Stimulated activated CD8-positive, alpha-beta memory T cell treated with anti-CD3 and anti-CD28 coated beads, Interleukin-4, amount 100 ng/mL, for 1 hour (primary cell): ENCODE measurements at places on chromosomes 6 and 20.

DNA sequence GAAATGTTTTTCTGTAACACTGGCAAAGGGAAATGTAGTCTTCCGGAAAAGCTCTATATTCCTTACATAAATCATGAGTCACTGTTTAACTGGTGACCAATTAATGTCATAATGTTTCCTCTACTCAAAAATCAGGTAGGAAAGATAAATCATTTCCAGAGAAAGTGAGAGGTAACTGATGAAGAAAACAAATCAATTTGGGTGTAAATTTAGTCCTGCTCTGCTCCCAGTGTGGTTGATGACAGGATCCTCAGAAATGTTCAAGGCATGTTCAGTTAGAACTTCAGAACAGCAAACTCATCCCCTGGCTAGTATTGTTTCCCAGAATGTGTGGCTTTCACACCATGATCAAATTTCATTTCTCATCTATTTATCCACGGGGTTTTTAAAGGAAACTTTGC is 38.8 kb upstream of the SPACA1 start:
- DNase-seq, result no peak

DNA sequence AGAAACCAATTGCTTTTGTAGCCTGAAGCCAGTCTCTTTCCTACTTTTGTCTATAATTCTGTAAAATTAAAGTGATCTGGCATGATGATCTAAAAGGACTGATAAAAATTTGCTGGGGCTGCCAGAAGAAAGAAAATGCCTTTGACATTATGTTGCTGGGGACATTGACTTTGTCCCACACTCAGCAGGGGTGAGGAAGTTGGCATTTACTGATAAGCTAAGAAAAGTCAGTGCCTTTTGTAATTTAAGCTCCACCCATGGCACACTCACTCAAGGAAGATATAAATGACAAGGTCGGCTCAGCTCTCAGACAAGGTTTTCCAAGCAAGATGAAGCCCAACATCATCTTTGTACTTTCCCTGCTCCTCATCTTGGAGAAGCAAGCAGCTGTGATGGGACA is at the start of gene SEMG1:
SEMG1 (plus strand) TSS at position 309 of the 400 bp plus-strand sequence; CDS start at position 330, 21 bp downstream.
- no peak for DNase-seq

GRCh38 chr6:39517756-39518155 is 195.3 kb upstream of the KCNK16 start:
- no peak for DNase-seq

DNA sequence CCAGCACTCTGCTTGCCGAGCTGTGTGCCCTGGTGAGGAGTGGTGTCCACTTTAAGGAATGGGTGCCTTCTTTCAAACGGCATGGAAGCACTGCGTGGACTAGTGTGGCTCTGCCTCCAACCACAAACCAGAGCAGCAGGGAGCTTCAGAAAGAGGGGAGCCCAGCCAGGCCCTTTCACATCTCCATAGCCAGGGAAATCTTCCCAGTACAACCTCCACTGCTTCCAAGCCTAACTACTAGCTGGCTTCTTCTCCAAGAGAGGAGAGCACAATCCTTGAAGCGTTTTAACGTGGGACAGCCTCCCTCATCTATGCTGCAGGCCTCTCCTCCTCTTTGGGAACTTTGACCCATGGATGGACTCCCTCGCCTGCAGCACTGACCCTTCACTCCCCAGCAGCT is 26.7 kb downstream of the TNXB start:
- no peak for DNase-seq

DNA sequence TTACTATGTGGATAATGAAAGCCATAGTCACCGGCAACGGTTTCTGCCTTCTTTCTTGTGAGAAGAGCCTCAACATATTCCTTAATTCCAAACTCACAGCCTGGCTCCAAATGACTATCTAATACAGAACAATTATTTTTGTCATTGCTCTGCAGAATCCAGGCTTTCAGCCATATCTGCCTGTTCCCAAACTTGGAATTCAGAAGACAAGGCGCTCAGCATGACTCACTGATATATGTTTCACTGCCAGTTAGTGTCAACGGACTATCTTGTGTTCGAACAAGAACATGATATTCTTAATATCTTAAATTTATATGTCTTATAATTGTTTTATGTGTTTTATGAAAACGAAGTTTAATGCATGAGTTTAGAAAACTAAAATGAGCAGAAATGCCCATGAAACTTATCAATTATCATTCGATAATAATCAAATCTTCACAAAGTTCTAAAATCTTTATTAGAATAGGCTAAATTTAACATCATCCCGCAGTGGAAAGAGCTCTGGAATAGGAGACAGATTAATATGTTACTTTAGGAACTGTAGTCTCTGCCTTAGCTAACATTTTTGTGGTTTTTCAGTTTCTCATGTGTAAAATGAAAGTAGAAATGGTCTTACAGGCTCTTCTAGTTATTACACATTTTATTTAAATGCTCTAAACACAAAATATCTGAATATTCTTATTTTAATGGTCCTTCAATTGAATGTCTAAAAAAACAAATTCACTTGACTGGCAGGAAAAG is 669.3 kb upstream of the GJE1 start:
- no peak for DNase-seq

DNA sequence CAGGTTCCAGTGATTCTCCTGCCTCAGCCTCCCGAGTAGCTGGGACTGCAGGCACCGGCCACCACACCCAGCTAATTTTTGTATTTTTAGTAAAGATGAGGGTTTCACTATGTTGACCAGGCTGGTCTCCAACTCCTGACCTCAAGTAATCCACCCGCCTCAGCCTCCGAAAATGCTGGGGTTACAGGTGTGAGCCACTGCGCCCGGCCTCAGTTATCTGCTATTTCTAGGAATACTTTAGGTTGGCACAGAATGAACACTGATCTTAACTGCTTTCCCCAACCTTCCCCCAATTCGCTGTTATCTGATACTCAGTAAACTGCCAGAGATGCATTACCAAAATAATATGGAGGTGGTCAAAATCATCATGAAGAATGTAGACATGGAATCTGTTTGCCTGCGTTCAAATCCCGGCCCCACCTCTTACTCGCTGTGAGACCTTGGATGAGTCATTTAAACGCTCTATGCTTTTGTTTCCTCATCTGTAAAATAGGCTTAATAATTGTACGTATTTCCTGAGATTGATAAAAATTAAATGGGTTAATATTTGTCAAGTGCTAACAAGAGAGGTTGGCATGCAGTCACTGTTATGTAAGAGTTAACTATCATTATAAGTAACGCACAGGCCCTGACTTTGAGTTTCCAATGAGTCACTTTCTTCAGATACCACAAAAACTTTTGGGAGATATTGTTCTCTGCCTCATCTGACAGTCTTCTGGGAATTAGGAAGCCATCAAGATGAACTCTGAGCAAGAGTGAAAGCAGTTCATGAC is 44.5 kb upstream of the NCOA3 start:
- DNase-seq, result no peak
